ENCODE measurements at places on chromosomes 5 and 9.
A peak's percentile ranks its signal among the peaks of the same experiment; 100 is the strongest.

GRCh38 chr5:76199336-76200318 is 116.4 kb downstream of the SV2C start:
- no peak for DNase-seq

- DNase-seq = no peak
Observed at GRCh38 chr9:134875371-134875770, 5.2 kb upstream of the FCN2 start.

- no peak for DNase-seq
Observed at GRCh38 chr5:104146652-104147051, 584.1 kb upstream of the NUDT12 start.

DNA sequence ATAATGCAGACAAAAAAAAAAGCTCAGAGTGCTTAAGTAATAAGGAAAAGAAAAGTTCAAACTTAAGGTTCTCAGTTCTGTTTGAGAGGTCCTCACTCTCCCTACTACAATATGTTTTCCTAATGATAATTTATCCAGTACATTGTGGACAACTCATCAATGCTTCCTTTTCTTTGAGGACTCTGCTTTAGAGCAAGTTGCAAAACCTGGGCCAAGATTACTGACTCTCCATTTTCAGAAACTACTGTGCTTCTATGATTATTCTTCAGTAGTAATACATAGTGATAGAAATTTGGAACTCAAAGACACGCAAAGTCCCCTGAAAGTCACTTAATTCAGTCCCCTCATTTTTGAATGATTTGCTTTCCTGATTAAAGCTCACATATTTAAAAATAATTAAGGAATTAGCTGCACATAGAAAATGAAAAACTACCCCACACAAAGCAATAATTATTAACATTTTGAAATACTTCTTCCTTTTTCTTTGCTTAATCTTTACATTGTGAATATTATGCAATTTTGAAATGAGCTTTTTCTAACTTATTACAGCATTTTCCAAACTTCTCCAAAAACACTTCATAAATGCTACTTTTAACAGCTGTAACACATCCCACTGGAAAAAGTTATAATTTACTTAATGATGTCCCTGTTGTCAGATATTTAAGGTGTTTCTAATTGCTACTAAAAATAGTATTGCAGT is 11.2 kb downstream of the CDKN2A start:
- no peak for DNase-seq

- no peak for DNase-seq
Observed at GRCh38 chr5:142079306-142079721, 29.3 kb upstream of the NDFIP1 start.

- DNase-seq = no peak
Observed at GRCh38 chr9:105541838-105542237, 16.1 kb upstream of the FKTN start.

- DNase-seq = peak; percentile 92
Observed at GRCh38 chr5:111278858-111279504, 54.8 kb downstream of the CAMK4 start.

- DNase-seq = no peak
Observed at GRCh38 chr5:68344447-68345111, 129.0 kb downstream of the PIK3R1 start.

DNA sequence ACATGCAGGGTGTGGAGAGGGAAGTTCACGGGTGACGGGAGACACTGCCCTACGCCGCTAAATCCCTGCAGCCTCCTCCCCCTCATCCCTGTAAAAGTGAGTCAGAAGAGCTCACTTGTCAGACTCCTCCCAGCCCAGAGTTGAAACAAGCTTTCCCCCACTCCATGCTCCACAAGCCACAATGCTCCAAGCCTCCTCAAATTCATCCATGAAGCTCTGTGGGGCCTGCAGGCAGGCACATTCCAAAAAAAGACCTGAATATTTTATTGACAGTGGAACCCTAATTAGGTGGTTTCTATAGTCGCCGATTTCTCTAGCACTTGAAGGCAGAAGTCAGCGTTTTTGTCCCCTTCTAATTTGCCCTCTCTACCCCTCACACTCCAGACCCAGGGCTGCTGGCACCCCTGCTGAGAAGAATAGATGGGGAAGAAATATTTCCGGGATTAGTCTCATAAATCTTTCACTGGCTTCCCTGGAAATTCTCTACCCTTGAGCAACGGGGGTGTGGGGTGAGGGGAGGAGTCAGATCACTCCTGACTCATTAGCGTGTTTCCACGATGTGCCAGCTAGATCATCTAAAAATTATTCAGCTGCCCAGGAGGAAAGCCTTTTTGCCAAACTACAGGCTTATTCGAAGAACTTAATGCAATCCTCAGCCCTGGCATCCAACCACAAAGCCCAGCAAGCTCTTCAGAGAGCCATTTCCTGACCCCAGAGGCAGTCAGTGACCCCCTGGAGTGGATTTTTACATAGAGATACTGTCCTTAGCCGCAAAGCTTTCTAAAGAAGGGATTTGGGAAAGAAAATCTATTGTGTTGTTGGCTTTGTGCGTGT is 97.1 kb downstream of the ENC1 start:
- DNase-seq = no peak

DNA sequence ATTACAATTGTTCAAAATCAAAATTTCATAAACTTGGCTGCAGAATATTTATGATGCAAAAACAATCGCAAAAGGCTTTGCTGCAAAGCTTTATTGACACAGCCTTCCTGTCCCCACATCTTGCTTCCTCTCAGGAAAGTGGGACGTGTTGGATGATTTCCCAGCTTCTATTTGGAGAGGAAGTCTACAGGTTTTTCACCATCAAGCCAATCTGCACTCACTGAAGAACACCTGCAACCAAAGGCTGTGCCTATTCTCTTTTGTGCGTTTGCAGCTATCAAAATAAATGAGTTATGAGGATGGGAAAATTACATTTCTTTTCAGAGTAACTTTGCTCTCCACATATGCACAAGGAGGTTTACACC is 214.4 kb downstream of the PLK2 start:
- DNase-seq = no peak

GRCh38 chr9:112174965-112175795 is at the start of gene SUSD1:
SUSD1 (minus strand) TSS chr9:112175297; CDS start chr9:112175235, 62 bp downstream.
- no peak for DNase-seq

All from stimulated activated CD4-positive, alpha-beta T cell treated with anti-CD3 and anti-CD28 coated beads, Interleukin-1b, Interleukin-23, amount 100 ng/mL, for 1 hour (primary cell).